ENCODE measurements at places on chromosomes 3 and 15.

DNA sequence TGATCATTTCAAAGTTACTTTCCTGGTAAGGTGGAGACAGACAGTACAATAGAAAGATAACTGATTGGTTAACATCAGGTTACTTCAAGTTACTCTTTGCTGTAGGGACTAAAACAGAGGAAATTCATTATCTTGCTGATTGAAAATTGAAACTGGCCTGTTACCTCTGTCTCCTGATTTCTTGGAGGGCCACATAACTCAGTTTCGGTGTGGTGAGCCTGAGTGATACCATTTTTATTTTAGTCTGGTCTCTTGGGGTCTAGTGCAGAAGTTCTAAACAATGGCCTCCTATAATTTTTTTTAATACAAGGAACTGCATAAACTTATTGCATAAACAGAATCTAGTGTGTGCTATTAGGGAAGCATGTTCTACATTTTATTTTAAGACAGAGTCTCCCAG lies 1.2 kb upstream of the ICE2 start:
- no peak for DNase-seq

GRCh38 chr3:156680243-156680914 lies 6.0 kb downstream of the TIPARP start:
- no peak for DNase-seq

DNA sequence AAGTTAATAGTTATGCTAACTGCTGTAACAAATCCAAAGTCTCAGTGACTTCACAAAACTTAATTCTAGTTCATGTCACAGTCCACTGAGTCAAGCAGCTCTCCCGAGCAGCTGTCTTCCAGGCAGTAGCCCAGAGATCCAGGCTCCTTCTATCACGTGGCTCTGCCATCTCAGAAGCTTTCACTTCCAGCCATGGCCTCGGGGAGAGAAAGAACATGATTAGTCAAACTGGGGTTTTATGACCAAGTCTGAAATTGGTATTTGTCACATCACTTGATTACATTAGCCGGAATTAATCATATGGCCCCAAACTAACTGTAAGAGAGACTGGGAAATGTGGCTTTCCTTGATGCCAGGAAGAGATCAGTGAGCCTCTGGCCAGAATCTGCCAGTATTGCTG lies 70.2 kb upstream of the DGKG start:
- DNase-seq, result no peak

DNA sequence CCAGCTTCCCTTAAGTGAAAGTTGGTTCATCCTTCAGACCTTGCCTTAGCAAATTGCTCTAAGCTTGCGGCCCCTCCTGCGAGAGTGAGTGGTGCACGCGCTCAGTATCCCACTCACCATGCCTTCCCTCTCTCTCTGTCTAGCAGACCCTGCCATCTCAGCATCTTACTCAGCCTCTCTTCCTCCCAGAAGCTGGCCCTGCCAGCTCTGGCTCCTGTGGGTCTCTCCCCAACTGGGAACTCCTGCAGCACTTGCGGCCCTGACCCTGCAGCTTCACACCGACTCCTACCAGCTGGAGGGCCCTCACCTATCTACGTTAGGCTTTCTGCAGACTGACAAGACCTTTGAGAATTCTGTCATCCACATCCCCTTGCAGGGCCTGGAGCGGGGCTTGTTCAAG lies 286.1 kb upstream of the TLE3 start:
- no peak for DNase-seq

DNA sequence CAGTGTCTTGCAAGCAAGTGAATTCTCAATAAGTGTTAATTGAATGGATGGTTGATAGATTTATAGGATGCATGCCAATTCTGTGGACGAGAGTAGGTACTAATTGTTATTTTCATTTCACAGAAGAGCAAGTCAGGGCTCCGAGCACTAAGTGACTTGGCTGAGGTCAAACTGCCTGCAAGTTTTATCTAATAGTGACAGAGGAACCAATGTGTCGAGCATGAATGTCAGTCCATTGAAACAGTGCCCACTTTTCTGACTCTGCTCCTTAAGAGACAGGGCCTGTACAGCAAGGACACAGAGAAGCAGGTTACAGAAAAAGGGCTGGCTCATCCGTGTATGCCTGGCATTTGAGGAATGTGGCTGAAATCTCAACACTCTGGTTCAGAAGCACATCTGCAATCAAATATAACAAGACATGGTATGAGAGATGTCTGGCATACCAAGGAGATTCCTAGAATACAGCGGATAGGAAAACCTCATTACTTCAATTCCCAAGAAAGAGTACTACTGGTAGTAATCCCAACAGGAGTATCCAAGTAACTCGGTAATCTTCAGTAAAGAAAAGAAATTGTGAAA lies 6.0 kb upstream of the B3GNT5 start:
- no peak for DNase-seq

DNA sequence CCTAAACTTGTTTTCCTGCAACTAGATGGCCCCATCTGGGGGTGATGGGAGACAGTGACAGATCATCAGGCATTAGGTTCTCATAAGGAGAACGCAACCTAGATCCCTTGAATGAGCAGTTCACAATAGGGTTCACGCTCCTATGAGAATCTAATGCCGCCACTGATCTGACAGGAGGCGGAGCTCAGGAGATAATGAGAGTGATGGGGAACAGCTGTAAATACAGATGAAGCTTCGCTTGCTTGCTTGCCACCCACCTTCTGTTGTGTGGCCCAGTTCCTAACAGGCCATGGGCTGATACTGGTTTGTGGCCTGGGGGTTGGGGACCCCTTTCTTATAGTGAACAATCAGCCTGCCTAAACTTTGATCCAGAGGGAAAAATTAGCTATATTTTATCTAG lies 15.2 kb upstream of the C3orf49 start:
- DNase-seq, result no peak

GRCh38 chr3:175777495-175777894 lies 918.4 kb downstream of the NAALADL2 start:
- DNase-seq, result peak; percentile 30

DNA sequence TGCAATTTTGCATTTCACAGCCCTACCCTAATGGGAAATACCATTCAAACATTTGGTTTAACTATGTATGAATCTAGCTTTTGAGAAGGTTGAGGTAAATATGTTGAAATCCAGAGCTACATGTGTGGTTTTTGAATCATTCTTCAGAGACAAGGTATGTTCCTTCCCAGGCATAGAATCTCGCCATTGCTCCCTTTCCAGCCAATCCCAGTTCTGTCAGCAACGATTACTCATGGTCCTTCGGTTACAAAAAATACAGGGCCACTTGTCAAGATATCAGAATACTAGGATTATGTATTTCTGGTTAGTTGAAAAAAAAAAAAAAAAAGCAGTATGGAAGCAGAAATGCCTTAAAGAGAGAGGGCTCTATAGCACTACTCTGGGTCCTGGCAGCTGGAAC lies 182.4 kb downstream of the RBMS3 start:
- no peak for DNase-seq
